ENCODE measurements at places on chromosomes 13 and 19.

DNA sequence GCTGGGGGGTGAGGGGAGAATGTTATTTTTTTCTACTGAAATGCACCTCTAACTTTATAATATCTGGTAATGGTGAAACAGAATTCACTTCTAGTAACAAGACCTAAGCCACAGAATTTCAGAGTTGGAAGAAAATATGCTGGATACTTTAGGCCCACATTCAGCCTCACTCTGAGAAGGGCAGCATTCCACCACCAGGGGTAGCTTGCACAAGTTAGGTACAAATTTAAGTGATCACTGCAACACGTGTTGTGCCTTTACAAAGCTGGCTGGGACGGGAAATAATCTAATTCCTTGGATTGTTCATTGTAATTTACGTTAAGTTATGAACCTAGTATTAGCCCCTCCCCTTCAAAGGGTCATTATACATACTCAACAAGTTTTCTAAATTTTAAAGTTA is 192.3 kb downstream of the RGCC start:
- DNase-seq, result no peak

DNA sequence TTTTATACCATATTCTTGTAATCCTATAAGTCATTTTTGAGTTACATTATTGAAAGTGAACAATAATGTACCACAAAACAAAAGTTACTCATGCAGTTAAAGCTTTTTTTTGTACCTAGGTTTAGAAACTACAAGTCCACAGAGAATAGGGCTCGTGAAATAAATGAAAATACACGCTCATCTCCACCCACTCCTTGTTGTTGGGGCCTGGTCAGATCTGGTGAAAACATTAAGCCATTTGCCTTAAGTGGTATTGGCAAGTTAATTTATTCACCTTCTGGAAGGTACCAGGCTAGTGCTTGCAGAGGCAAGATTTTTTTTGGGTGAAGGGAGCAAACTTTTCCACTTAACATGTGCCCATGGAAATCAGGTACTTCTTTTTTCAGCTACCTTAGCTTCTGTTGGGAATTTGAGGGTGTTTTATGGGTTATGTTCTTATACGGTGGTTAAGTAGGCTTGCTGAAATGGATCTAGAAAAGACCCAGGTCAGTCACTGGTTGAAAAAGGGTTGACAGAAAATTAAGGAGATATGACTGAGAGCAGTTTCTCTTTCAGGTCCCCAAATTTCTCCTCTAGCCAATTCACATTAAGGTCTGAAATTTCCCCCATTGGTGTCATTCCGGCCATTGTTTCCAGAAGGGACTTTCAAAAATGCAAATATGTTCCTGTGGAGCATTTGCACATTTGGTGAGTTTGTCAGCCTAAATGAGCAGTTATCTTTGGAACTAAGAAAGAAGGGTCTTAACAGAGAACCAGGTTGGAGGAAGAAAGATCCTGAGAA is 143.3 kb downstream of the KCNRG start:
- DNase-seq, result no peak

DNA sequence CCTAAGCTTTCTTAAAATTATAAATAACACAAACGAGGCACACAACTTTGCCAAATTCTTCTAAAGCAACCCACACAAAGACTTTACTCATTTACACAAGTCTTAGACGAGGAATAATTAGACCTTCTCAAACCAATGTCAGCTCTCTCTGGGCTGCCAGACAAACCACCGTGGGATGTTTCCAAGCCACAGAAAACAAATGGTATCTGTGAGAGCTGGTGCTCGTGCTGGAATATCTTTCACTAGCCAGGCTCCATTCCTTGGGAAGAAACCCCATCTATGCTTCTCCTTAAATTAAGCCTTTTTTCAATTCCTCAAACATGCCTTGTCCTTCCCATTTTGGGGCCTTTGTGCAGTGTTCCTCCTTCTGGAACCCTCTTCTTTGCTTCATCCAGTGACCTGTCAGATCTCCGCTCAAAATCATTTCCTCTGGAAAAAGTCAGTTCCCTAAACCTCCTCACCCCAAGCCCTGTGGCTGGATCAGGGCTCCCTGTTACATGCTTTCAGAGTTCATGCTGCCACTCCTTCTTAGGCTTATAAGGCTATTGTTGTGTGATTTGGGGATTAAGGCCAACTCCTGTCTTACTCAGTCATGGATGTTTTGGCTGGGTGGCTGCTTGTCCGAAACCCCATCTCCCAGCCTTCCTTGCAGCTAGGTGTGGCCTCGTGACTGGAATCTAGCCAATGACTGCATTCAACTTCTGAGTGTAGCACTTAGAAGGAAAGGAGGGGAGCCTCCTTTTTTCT is 64.2 kb upstream of the GTF2F2 start:
- no peak for DNase-seq

- DNase-seq, result no peak
Observed at GRCh38 chr19:35045667-35046300, 4.3 kb downstream of the HPN start.

GRCh38 chr13:31722673-31723072 is 16.7 kb upstream of the RXFP2 start:
- no peak for DNase-seq

GRCh38 chr13:59519819-59520218 is 643.9 kb downstream of the DIAPH3 start:
- no peak for DNase-seq

DNA sequence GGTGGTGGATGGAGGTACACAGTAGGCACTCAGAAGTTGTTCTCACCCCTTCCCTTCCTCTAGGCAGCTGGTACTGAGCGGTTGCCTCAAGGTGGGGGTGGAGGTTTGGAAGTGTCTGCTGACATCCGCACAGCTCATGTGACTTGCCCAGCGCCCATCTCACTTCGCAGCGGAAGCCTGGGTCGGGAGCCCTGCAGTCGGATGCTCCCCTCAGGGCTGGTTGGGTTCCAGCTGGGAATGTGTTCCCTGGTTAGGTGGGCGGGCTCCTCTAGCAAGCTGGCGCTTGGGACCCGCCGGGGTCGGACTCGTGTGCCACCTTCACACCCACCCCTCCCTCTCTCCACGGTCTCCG is 10.2 kb downstream of the PPP1R37 start:
- no peak for DNase-seq
